ENCODE measurements at places on chromosomes 4 and X.

GRCh38 chr4:139247700-139248238 lies 32.3 kb downstream of the MGARP start:
- no peak for DNase-seq

DNA sequence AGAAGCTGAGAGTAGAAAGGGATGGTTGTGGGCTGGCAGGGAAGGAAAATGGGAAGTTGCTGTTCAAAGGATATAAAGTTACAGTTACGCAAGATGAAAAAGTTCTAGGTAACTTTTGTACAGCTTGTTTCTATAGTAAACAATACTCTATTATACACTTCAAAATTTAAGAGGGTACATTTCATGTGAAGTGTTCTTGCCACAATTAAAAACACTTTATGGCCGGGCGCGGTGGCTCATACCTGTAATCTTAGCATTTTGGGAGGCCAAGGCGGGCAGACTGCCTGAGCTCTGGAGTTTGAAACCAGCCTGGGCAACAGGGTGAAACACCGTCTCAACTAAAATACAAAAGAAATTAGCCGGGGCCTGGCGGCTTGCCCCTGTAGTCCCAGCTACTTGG lies 623.6 kb downstream of the STIM2 start:
- no peak for DNase-seq

- DNase-seq = no peak
Measured at GRCh38 chr4:60500810-60501209, 699.3 kb upstream of the ADGRL3 start.

DNA sequence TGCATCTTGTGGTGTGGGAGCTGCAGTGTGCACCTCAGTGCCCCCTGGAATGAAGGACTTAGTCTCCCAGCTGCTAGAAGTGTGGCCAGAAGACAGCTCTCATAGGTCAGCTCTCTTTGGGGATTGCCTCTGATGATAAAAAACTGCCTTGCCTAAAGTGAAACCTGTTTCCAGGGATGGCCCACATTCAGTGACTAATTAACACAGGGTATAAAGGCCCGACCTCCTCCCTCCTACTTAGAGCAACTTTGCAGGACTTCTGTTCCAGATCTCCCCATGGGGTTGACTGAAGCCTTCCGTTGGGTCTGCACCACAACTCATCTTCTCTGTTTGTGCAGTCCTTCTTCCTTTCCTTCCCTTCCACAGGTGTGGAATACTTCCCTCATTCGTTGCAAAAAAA lies 53.2 kb downstream of the SPINK2 start:
- DNase-seq = no peak

DNA sequence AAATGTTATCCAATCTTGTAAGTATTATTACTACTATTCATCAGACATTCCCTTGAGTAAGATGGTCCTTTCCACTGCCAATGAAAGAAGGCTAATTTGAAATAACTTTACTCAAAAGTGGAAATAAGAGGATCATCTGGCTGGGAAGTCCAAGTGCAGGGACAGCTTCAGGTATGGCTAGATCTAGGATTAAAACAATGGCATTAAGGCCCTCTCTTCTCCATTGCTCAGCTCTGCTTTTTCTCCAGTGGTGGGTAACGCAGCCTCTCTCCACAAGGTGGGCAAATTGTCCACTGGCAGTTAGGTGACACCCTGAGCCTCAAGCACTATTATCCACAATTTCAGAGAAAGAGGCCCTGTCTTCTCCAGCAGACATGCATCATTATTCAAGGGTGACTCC lies 66.7 kb upstream of the PGM2 start:
- no peak for DNase-seq

- no peak for DNase-seq
Measured at GRCh38 chr4:7635445-7636239, 200.9 kb upstream of the PSAPL1 start.

- DNase-seq = no peak
Measured at GRCh38 chr4:183960046-183960420, 54.9 kb downstream of the STOX2 start.

- no peak for DNase-seq
Measured at GRCh38 chr4:150970685-150971151, 44.4 kb downstream of the LRBA start.

DNA sequence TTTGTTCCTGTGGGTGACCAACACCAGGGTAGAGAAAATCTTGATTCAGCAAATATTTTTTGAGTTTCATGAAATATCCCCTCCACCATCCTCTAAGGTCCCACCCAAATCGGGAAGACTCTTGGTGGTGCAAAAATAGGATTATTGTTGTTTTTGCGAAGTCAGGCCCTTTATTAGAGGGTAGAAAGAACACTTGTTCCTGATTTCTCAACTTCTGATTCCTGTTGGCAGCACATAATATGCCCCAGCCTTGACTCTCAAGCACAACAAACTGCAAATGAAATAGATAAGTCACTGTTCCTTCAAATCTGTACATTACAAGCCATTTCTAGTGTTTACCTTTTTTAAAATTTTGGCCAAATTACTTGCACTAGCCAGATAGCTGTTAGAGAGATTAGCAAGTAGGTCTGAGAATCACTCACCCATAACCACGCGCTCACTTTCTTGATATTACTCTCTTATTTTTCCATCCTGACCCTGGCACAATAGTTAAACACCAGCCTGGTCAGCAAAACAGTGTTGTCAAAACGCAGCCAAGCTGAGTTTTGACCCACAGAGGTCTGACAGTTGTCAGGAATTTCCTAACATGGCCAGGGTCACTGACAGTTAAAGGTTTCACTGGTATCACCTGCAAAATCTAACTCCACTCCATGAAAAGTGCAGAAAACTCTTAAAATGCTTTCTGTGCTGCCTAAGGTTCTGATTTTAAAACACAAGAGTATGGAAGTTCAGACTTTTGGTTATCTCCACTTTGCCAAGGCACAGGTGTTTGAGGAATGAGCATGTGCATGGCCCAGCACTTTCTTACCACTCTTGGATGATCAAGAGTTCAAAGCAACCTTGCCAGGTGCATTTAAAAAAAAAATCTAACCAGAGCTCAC lies 69.8 kb downstream of the RBM47 start:
- no peak for DNase-seq

DNA sequence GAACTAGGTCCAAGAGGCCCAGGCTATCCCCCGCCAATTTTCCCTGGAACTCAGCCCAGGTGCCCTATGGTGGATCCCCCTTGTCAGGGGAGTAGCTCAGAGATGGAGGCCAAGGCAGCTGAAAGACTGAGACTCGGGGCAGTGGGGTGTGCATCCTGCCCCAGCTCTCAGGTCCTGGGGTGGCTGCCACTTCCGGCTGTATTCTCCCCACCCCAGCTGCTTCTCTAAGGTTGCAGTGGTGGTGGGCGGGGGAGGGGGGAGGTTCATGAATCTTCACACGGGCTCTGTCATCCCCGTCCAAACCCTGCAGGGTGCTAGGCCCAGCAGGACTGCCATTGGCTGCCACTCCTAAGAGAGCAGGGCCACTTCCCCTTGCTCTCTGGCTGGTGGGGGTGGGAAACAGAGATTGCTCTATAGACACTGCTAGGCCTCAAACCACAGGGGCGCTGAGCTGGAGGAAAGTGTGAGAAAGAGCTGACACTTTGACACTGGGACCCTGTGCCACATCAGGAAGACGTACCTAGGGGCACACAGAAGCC lies 1.5 kb downstream of the SASH3 start:
- DNase-seq = no peak

GRCh38 chr4:17323554-17324385 lies 188.1 kb downstream of the QDPR start:
- DNase-seq = no peak

- no peak for DNase-seq
Measured at GRCh38 chrX:150410513-150410912, 47.4 kb downstream of the MAMLD1 start.

DNA sequence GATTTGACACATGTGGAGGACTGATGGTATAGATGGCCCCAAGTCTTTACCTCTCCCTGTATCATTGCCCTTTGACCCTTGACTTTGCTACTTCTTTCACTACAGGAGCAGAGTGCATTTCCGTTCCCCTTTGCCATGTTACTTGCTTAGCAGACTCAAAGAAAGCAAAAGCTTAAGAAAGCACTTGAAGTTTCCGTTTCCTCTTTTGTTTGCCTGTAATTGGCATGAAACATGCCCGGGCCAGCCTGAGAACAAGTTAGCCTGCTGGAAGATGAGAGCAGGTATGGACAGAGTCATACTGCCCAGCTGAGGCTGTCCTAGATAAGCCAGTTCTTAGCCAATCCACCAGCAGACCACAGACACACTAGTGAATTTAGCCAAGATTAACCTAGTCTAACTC lies 206.0 kb downstream of the BCOR start:
- no peak for DNase-seq

DNA sequence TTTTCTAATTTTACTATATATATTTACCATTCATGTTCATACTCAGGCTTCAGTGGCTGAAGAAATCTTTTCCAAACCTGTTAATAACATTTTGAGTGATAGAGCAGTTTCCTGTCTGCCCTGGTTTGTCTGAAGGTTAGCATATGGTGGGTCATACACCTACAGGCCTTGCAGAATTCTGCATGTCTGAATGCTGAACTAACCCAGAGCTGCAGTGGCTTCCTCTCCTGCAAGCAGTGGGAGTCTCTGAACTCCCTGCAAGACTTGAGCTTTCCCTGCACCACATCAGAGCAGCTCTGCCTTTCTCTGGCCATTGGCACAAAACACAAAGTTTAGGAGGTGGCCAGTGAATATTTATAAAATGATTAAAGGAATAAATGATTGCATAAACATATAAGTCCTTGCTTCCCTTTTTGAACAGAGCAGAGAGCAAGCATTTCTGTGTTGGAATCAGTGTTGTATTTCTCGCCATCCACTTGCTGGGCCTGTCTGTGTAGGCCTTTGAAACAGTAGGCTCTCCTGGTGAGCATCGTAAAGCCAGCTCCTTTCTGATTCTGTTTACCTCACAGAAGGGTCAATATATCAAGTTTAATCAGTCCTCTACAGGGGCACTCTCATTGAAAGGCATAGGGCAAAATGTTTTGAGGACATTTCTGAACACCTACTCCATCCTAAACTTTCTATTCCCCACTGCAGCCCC lies 15.0 kb upstream of the UNC5C start:
- DNase-seq = no peak

GRCh38 chrX:20455001-20455400 lies 188.3 kb upstream of the RPS6KA3 start:
- no peak for DNase-seq

DNA sequence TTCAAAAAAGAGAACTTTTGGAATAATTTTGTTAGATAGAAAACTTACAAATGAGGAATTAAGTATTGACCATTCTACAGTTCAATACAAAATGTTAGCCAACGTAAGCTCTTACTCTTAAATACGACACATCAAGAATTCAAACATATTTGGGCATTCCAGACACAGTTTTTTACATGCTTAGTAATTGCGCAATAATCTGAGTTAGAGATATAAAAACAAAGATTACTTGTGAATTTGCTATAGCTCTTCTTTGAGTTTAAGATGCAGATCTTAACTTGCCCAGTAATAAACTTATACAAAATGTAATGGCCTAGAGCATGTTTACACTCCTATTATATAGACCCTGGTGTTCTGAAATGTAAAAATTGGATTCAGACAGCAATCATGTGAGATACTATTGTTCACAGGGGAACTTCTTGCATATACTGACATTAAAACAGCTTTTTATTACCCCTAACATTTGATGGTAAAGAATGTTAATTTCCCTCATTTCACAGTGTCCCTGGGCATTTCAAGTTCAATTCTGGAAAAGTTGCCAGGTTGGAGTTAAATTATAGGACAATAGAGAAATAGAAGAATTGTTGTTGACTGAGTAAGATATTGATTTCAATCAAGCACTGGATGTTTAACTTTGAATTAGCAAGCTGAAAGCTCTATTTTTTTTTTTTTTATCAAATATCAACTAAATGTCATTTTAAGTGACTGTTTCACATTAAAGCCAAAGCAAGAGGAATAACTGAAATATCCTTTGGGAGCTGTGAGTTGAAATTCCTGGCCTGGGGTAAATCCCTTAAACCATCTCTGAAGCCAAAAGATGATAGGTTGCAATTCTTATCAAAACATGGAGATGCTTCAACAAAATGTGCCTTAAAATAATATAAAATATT lies 910 bp downstream of the HPGDS start:
- no peak for DNase-seq

DNA sequence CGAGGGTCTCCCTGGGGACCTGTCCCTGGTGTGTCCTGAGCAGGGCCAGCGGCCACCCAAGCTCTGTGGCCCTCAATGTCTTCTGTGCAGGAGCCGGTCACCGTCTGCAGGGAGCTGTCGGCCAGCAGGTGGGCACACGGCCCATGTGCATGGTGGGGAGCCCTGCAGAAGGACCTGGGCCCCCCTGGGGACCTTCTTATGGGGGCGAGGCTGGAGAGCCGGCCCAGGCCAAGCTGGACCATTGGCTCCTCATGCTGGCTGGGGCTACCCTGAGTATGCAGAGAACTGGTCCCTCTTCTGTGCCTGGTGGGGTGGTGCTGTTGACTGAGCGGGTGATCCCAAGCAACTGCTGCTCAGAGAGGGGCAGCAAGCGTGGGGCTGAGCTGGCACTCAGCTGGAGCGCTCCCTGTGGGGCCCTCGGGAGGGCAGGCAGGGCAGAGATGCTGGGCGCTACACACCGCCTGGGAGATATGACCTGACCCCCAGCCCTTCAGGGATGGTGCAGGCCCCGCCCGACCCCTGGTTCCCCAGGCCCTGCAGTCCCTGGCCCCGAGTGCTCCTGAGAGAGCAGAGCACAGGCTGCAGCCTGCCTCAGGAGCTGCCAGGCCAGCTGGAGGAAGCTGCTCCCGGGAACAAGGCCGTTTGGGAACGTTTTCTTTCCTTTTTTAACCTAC lies 14.8 kb downstream of the NAT8L start:
- DNase-seq = no peak

GRCh38 chrX:7390441-7390840 lies 242.5 kb upstream of the PUDP start:
- no peak for DNase-seq

GRCh38 chr4:64533159-64533558 lies 123.9 kb upstream of the TECRL start:
- DNase-seq = no peak

DNA sequence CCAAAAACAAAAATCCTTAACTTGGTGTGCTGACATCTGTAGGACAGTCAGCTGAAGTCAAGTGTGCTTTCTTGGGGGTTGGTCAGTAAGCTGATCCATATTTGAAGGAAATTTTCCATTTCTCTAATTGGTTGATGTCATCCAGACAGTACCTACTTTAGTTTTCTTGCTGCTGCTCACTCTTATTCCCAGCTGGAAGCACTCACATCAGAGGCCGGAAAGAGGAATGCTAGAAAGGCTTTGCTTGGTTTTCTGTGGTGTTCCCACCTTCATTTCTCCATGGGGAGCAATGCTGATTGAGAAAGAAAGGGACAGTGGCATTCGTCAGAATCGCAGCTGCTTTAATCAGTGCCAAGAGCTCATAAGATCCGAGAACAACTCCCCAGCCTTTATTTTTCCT lies 227.0 kb downstream of the C4orf33 start:
- no peak for DNase-seq

DNA sequence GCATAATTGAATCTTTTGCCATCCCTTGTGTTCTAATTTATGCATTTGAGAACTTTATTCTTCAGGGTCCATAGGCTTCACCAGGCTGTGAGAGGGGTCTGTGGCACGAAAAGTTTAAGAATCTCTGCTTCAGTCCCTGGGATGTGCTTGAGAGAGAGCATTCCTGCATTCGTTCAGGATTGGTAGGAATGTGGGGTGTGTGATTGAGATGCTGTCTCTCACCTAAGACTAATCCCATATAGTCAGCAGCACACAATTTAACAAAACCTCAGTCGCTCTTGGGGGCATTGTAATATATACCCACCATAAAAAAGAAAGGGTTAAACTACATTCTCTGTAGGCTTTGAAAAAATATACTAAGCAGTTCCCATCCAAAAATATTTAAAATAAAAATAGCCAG lies 41.7 kb downstream of the PTTG2 start:
- no peak for DNase-seq

Measured in trophoblast cell (in vitro differentiated cells and primary cell).